ENCODE measurements at places on chromosomes 3 and 15.

DNA sequence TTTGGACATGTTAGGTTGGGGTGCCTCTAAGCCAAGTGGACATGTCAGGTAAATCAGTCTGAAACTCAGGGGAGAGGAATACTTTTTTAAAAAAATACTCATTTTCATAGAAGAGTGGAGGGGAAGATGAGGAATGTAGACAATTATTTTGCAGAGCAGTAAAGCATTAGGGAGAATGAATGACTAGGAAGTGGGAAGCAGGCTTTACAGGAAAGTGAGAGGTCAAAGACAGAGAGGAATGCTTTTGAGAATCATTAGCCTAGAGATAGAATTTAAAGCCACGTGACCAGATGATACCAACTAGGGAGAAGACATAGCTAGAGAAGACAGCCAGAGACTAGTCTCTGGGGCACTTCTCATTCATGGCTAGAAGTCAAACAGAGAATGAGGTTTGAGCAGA lies 91.0 kb downstream of the RAD18 start:
- DNase-seq: no peak

GRCh38 chr15:93036951-93037819 lies 51.8 kb downstream of the RGMA start:
- DNase-seq: peak; percentile 68

- DNase-seq: no peak
Observed at GRCh38 chr3:128698211-128699047, 27.6 kb upstream of the RAB7A start.

GRCh38 chr3:69716119-69716518 lies 23.1 kb upstream of the MITF start:
- DNase-seq: no peak

- DNase-seq: no peak
Observed at GRCh38 chr3:35745351-35745750, 106.0 kb downstream of the ARPP21 start.

- DNase-seq: no peak
Observed at GRCh38 chr3:173529062-173529711, 131.6 kb downstream of the NLGN1 start.

- no peak for DNase-seq
Observed at GRCh38 chr3:5479229-5479799, 291.8 kb downstream of the EDEM1 start.

DNA sequence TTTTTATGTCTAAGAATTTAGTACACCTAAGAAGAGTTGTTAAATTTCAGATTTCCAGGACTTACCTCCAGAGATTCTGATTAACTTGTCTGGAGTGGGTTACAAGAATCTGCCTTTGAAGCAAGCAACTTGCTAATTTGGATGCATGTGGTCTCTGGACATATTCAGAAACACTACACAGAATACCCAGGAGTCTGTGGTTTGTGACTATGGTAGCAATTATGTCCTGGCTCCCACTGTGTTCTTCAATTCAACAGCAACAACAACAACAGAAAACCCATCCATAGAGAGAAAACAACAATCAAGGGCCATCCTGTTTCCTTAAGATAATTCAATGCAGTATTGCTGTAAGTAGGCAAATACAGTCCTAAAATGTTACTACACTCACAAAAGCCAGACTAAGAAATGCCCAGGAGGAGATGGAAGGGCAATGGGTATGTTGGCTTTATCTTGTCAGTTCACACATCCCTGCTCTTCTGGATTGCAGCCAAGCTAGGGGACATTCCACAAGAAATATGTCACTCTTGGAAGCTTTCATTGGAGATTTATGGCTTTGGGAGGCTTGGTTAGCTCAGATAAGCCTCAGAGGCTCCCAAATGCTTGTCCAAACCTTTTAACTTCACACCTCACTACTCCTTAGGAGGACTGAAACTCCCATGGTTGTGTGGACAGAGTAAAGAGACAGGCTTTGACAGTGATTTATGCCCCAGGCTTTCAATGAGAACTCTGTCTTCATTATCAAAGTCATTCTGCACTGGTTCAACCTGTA lies 99.4 kb upstream of the MRPL3 start:
- no peak for DNase-seq

DNA sequence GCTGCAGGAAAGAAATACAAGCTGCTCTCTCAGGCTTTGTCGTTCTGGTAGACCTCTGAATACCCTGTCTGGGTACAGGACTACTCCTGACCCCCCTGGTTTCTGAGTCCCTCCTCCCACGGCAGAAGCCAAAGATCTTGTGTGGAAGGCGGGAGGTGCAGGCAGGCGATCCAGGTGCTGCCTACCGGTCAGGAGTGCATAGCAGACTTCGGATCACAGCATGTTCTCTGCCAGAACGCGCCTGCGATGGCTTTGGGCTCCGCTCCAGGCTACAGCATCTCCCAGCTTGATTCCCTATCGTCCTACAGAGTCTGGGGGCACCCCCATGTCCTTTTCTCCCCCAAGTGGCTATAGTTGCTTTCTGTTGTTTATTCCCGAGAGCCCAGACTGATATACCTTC lies 2.5 kb upstream of the CFAP100 start:
- no peak for DNase-seq

DNA sequence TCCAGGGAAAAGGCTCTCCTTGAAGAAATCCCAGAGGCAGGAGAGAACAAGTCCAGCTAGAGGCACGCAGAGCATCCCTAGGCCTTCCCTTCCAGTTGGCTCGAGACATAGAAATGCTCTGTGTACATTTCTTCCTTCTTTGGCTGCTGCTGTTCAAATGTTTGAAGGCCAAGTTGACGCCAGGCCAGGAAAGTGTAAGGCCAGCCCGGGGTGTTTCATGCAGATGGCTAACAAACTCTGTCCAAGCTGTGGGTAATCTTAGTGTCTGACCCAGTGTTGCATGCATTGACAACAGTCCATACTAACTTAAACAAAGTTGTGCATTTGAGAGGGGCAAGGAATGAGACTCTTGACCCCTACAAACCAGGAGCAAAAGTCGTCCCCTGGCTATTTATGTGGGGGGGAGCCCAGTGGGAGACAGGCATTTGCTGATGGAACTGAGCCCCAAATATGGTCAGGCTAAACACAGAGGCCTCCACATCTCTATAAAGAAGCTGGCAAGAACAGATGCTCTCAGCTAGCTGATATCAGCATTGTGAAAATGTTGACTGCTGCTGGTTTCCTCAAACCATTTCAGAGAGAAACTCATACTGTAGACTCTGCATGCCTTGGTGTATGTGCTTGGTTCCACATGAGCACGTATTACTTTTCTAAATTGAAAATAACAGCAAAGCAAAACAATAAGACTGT lies 139.5 kb downstream of the ADAMTS9 start:
- DNase-seq: no peak

Measured in chondrocyte (in vitro differentiated cells).